ENCODE measurements at places on chromosomes 5 and 9. TPM values are rescaled to one million over a fixed set of nuclear protein-coding genes. Genes with fewer than 3 reads are reported as not detected.

- DNase-seq, result no peak
Observed at GRCh38 chr9:124040935-124041816, 29.6 kb downstream of the LHX2 start.

DNA sequence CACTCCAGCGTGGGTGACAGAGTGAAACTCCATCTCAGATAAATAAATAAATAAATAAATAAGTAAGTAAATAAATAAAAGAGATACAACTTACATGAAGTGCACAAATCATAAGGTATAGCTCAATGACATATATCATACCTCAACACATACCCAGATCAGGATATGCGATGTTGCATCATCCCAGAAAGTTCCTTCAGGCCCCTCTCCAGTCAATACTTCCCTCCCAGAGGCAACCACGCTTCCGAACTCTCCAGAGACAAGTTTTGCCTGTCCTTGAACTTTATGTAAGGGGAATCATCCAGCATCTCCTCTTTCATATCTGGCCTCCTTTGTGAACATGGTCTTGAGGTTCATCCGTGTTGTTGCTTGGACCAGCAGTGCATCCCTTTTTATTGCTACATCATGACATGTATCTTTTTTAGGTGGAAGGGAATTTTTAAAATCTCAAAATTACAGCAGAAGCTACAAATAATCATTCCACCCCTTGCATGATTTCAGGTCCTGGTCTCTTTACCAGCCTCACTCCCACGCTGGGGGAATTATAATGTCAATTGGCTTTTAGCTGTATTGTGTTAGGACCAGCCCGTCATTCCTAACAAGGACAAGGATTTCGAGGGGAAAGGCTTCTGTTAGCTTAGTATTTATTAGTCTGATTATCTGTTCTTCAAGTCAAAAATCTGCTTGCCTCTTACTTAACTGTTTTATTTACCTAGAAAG lies 32.9 kb upstream of the AOPEP start:
- no peak for DNase-seq

DNA sequence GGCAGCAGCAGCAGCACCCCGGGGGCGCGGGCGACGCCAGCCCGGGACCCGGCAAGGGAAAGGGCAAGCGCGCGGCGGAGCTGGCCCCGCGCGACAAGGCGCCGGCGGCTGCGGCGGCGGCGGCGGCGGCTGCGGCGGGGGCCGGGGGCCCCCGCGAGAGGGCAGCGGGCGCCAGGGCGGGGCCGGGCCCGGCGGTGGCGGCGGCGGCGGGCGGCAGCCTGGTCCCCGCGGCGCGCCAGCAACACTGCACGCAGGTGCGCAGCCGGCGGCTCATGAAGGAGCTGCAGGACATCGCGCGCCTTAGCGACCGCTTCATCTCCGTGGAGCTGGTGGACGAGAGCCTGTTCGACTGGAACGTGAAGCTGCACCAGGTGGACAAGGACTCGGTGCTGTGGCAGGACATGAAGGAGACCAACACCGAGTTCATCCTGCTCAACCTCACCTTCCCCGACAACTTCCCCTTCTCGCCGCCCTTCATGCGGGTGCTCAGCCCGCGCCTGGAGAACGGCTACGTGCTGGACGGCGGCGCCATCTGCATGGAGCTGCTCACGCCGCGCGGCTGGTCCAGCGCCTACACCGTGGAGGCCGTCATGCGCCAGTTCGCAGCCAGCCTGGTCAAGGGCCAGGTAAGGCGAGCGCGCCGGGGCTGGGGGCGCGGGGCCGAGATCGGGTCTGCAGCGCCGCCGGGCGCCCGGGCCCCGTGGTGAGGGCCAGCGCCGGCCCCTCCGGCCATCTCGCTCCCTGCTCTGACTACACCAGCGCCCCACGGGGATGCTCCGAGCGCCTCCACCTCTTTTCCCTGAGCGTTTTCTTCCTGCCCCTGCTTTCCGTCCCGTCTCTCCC lies at the start of gene UBE2QL1:
UBE2QL1 (plus strand) TSS at position 238 of the 843 bp plus-strand sequence; CDS start at position 273, 35 bp downstream.
- DNase-seq, result peak; percentile 21

DNA sequence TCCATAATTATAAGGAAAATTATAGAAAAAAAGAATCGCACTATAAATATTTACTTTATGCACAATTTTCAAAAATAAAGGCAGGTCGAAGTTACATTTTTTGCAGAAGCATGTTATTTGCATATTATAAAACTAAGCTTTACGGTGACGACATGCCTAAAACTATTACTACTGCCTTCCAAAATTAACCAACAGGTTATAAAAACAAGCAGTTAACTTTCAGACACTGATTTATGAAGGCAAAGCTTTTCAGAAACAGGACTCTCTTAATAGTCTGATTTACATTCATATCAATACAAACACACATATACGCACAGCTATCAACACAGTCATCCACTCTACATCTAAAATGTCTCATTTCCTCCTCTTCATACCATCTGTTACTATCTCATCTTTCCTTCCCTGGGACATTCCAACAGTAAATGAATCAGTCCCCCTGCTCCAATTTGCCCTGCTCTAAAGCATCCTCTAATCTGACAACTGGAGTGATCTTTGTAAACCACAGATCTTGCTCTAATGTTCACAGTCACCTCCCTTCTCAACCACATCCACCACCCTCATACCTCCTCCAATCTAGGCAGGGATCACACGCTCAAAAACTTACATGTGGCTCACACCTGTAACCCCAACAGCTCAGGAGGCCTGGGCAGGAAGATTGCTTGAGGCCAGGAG lies 21.6 kb downstream of the FBXW11 start:
- peak; percentile 89 for DNase-seq

GRCh38 chr5:38420691-38421390 lies 135.6 kb downstream of the LIFR start:
- DNase-seq, result peak; percentile 57

GRCh38 chr5:132473668-132474067 lies 16.9 kb downstream of the IRF1 start:
- no peak for DNase-seq

- DNase-seq, result peak; percentile 74
Observed at GRCh38 chr5:143889986-143890385, 78.0 kb downstream of the HMHB1 start.

OTP gene
- not detected for total RNA-seq

GRCh38 chr5:177592010-177592834 lies at the start of gene TMED9:
TMED9 (plus strand) TSS chr5:177592203; CDS start chr5:177592215, 12 bp downstream.
- peak; percentile 91 for DNase-seq

SH3GLB2 gene
- 54.5 TPM for total RNA-seq

DNA sequence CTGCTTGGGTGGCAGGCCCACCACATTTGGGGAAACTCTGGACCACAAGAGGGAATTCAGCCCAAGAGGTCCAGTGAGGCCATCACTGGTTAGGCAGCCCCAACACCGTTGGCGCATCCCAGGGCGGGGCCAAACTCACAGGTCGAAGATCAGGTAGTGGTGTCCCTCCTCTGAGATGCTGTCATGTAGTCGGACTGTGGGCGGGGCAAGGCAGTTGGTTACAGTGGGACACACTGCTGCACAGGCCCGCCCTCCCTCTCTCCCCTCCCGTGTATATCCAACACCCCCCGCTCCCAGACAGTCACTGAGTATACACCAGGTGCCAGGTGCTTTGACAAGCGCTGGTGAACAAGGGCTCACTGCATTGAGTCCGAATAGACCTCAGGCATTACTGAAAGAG lies 32.1 kb downstream of the CAMK2A start:
- no peak for DNase-seq

RMND5B gene
- total RNA-seq, result 15.3 TPM

- no peak for DNase-seq
Observed at GRCh38 chr9:69012696-69013381, 1.1 kb downstream of the PRKACG start.

- no peak for DNase-seq
Observed at GRCh38 chr5:55236800-55237199, 3.4 kb upstream of the CCNO start.

DNA sequence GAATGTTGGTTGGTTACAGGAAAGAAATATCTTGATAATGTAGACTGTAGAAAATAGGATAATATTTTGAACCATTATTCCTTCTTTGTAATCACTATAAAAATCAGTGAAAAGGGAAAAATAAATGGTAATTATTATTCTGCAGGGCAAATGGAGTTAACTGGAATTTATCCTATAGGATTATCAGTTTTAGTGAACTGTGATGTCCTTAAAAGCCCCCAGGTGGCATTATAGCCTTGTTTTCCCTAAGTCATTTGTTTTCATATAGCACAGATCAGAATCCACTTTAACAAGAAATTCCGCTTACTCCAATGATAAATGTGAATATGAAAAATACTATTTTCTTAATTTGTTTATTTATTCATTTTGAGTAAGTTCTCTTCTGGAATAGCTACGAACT lies 26.2 kb upstream of the WDR41 start:
- no peak for DNase-seq

GRCh38 chr5:101080462-101081240 lies 177.6 kb upstream of the ST8SIA4 start:
- DNase-seq, result no peak

DNA sequence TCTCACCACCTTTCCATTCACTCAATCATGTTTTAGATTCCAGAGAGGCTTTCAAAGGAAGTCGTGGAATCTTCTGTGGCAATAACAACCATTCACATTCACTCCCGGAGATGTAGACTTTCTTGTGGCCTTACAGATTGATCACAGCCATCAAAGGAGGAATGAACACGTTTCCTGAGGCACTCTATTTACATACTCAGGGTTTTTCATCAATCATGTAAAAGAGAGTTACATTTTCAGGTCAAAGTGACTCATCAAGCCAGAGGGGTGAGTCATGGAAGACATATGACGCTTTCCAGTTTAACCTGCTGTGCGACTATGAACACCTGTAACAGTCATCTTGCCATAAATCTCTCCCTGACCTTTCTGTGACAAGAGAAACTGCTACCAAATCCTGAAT lies 39.3 kb upstream of the RAD23B start:
- DNase-seq, result peak; percentile 98

GRCh38 chr5:15283076-15283475 lies 216.9 kb upstream of the FBXL7 start:
- no peak for DNase-seq

DNA sequence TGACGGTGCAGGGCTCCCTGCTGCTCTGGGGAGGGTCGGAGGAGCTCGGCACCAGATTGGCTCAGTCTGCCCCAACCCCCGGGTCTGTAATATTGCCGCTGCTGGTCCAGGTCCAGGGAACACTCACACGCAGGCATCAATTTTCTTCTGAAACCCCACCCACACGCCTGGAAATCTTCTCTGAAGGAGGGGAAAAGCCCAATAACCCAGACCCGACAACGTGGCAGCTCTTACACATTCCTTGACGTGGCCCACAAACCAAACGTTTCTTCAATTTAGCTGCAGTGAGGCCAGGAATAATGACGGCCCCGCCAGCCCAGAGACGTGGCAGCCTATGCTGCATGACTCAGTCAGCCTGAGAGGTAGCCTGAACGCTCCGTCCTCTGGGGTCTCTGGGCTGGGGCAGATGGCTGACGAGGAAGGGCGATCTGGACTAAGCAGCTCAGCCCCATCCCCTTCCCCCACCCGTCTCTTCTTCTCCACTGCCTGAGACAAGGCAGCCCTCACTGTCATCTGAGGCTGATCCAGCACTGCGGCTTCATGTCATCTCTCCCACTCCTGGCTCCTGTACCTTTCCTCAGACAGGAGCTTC lies 9.9 kb upstream of the SPARC start:
- DNase-seq, result peak; percentile 75

DNA sequence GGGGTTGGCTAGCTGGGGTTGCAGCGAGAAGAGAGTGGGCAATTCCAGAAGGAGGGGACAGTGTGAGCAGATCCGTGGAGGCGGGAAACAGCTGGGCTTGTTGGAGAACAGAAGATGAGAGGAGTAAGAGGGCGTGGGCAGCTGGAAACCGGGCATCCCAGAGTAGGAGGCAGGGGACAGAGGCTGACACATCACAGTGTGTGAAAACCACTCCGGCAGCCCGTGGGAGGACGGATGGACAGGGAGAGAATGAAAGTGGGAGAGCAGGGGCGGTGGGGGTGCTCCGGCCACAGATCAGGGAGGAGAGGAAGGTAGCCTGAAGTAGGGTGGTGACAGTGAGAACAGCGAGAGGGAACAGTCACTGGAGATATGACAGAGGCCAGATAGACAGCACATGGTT lies 8.3 kb upstream of the PSMB7 start:
- DNase-seq, result no peak

- peak; percentile 54 for DNase-seq
Observed at GRCh38 chr5:67014957-67015400, 181.6 kb downstream of the CD180 start.

- no peak for DNase-seq
Observed at GRCh38 chr5:15547261-15547839, 47.4 kb downstream of the FBXL7 start.

DNA sequence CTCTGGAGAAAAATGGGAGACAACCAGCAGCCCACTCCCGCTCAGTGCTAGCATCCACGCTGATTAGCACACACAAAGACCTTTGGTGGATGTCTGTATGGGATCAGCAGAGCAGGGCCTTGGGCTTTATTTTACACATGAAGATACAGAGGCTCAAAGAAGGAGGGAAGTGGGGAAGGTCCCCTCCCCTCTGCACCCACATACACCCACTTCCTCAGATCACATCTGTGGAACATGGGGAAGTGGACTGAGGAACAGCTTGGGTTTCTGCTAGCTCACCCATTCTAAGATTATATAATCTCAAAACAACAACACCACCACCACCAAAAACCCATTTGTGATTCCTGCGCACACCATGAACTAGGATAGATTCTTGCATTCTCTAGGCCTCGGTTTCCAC lies 14.0 kb downstream of the GGTA1 start:
- DNase-seq, result no peak

DNA sequence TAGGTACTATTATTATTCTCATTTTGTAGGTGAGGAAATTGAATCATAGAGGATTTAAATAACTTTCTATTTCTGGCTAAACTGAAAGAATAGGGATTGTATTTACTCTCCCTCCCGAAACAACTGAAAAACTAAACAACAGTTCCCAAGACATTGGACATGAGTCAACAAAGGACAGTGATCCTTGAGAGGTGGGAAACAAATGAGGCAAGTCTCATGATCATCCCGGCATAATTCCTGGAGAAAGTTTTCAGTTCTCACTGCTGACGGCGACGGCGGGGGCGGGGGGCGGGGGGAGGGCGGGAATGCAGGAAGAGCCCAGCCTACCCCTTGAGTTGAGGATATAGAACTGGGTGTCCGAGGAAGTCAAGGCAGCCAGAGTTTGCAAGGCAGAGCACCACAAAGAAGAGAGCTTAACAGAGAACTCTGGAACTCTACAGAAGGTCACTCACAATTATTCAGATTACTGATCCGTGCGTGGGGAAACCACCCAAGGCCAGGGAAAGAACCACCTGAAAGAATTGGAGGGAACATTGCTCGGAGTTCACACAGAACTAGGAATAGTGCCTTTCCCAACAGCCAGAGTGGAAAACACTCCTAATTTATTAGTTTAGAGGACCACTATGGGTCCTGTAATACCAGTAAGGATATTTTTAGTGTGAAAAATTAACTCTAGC lies 27.4 kb upstream of the WHRN start:
- no peak for DNase-seq
